ENCODE measurements at places on chromosomes 3 and 15.
A peak's percentile ranks its signal among the peaks of the same experiment; 100 is the strongest.

DNA sequence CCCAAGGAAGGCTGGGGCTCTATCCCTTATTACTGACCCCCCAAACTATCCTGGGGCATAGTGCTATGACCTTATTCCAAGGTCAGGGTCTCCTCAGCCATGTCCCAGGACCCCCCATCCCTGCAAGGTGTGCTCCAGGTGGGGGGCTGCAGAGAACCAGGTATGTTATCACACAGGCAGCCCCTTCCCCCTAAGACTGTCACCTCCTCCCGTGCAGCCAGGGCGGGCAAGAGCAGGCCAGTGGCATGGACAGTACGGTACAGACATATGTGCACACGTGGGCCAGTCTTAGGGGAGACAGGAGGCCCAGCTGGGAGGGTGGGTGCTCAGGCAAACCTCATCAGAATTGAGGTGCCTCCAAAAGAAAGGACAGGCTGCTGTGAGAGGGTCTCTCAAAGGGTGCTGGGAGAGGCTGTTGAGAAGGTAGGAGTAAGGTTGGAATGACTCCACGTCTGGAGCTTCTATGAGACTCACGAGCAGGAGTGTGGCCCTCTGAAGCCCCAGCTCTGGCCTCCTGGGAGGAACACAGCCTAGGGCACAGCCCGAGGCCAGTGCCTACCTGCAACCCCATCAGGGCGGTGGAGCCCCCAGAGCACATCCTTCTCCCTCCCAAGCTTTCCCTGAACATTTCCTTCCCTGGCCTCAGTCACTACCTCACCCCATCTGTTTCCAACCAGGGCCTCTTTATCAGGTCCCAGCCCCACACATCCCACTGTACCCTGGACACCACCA lies 1.7 kb upstream of the COL7A1 start:
- DNase-seq: no peak

- DNase-seq: no peak
Measured at GRCh38 chr3:116417151-116417550, 28.1 kb downstream of the LSAMP start.

GRCh38 chr3:58307639-58308215 lies 1.4 kb downstream of the HTD2 start:
- peak; percentile 32 for DNase-seq

DNA sequence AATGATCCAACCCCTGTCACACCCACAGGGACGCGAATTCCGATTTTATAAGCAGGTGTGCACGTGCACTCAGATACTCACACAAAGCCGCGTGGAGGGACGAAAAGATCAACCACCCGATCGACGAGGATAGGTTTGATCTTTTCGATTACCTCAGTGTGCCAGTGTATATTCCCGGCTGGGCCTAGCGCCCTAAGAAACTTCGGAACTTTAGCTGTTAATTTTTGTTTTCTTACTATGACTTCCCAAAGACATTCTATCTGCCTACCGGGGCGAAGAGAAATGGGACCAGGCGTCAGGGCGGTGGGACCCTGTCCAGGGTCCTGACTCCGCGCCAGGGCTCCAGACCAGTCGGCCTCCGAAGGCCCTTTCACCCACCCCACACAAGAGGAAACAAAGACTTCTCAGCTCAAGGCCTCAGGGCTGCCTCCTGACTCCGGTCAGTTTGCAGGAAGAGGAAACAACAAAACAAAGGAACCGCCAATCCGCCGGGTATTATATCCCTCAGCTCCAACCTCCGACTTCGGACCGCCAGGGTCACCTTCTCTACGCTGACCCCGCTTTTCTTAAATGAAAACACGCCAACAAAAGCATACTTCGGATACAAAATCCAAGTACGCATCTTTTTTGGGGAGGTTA lies 6.8 kb downstream of the ONECUT1 start:
- no peak for DNase-seq

GRCh38 chr15:71167445-71168165 lies 52.3 kb downstream of the THSD4 start:
- no peak for DNase-seq

GRCh38 chr15:80118956-80119355 lies 33.8 kb upstream of the FAH start:
- DNase-seq: no peak

GRCh38 chr3:121649645-121650044 lies 11.1 kb downstream of the HCLS1 start:
- no peak for DNase-seq

DNA sequence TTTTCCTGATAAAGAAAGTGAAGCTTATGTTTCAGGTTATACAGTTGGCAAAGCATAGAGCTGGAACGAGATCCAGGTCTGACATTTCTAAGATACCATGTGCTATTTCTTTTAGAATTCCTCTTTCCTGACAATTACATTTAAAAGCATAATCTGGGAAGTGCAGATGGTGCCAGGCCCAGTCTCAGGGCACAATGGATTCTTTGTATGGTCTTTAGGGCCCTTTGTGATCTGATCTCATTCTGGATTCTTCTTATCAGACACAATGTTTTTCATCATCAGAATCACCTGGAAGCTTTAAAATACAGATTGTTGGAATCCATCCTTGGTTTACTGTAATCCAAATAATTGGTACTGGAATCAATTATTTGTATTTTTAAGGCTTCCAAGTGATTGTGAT lies 18.6 kb upstream of the GLCE start:
- DNase-seq: no peak

GRCh38 chr3:190676481-190676880 lies 162.6 kb downstream of the IL1RAP start:
- DNase-seq: no peak

- DNase-seq: no peak
Measured at GRCh38 chr3:169299129-169299528, 364.4 kb downstream of the MECOM start.

DNA sequence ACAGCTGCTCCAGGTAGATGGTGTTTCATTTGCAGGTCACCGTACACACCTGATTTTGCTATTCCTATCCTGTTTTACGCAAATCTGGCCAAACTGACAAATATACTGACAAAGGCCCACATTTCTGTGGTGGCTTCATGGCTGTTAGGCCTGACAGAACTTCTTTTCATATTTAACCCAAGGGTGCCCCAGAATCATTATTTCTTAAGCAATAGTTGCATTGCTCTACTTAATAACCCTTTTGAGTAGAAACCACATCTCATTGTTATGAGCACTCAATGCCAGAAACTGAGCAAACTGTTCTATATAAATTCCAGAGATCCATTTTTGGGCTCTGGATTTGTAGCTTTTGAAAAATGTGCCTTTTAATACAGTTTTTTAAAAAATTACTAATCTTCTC lies 19.4 kb downstream of the ASTE1 start:
- DNase-seq: no peak

DNA sequence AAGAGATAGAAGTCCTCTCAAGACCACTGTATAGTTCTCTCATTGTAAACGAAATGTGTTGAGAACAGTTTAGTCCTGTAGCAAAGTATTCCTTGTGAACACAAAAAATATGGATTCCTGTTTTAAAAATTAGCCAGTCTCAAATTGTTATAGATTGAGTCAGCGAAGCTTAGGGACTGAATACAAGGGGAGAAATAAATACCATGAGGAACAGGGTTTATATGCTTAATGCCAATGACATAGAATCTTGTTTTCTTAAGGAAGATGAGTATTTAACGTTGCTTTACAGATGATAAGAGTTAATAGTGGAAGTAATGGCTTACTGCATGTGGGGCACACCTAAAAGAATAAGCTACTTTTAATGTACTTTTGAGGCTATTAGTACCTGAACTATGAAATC lies 37.9 kb downstream of the SETD5 start:
- DNase-seq: no peak

DNA sequence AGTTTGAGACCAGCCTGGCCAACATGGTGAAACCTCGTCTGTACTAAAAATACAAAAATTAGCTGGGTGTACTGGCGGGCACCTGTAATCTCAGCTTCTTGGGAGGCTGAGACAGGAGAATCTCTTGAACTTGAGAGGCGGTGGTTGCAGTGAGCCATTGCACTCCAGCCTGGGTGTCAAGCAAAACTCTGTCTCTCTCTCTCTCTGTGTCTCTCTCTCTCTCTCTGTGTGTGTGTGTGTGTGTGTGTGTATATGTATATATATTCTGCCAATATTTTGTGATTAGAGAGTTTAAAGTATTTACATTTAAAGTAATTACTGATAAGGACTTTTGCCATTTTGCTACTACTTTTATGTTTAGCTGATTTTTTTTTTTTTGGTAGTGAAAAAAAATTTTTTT lies 15.7 kb downstream of the RBM6 start:
- no peak for DNase-seq

- DNase-seq: peak; percentile 35
Measured at GRCh38 chr15:39530480-39531342, 50.2 kb upstream of the THBS1 start.
